ENCODE measurements at places on chromosomes 2 and 18. TPM values are rescaled to one million over a fixed set of nuclear protein-coding genes. Genes with fewer than 3 reads are reported as not detected.

DNA sequence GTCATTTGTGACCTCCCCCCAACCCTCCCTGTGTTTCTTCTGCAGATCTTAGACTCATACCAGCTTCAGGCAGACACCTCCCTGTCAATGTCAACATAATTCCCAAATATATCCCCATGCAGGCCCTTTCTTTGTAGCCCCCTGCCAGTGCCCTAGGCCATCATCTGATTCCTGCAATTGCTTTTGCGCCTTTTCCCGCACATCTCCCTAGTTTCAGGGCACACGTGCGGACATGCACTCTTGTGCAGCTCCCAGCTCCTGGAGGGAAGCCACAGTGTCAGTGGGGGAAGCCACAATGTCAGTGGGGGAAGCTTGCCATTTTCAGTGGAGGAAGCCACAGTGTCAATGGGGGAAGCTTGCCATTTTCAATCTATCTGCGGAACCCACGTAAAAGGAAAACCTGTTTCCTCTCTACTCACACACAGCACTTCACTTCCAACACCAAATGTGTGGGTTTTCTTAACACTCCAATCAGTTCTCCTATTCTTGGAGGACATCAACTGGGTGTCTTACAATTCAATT, 256.4 kb downstream of the ACKR3 start:
- no peaks in the 10 kb centered on the region for H3K36me3 ChIP-seq
- no peak for DNase-seq
- H3K27ac ChIP-seq: no peak overlapping the region
- no peaks in the 10 kb centered on the region for H3K4me1 ChIP-seq
- H3K27me3 ChIP-seq: no peaks in the 10 kb centered on the region
- H3K4me3 ChIP-seq: no peak overlapping the region

- DNase-seq: peak; percentile 55
- H3K27me3 ChIP-seq: no peaks in the 10 kb centered on the region
- H3K36me3 ChIP-seq: peaks cover 35% of the 10 kb centered on the region
- H3K4me1 ChIP-seq: no peaks in the 10 kb centered on the region
- H3K27ac ChIP-seq: no peak overlapping the region
These were observed 205.1 kb downstream of the TWIST2 start for GRCh38 chr2:239052798-239053665.

- no peaks in the 10 kb centered on the region for H3K27me3 ChIP-seq
- no peaks in the 10 kb centered on the region for H3K36me3 ChIP-seq
- peaks cover 49% of the 10 kb centered on the region for H3K4me1 ChIP-seq
These were observed 37.9 kb downstream of the GALNT1 start for GRCh38 chr18:35619464-35619863.

DNA sequence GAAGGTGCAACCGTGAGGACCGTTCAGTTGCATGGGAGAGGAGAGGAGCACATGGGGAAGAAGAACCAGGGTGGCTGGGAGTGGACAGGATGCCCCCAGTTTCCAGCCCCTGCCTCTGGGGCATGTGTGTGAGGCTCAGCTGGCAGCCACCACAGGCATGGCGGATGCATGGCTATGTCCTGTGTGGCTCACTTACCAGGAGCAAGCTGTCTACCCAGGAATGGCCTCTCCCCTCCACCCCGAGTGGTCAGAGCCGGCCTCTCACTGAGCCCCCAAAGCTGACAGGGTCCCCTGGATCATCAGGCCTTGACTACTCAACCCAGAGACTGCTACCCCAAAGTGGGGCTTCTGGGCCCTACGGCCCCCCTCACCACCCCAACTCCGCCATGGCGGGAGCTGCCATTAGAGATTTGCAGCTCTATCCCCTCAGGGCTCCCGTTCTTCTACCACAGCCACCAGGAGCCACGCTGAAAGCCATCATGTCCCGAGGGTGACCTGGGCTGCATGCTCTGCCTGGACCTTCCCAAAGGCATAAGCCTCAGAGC, 65.3 kb downstream of the RHOB start:
- no peak overlapping the region for H3K27ac ChIP-seq
- no peaks in the 10 kb centered on the region for H3K36me3 ChIP-seq
- no peak overlapping the region for H3K4me3 ChIP-seq

GRCh38 chr2:78992807-78993517, 32.5 kb upstream of the REG3G start:
- H3K4me3 ChIP-seq: peak overlapping the region; percentile 30
- H3K36me3 ChIP-seq: no peaks in the 10 kb centered on the region
- peaks cover 19% of the 10 kb centered on the region for H3K27me3 ChIP-seq
- H3K4me1 ChIP-seq: no peaks in the 10 kb centered on the region
- H3K27ac ChIP-seq: no peak overlapping the region
- no peak for DNase-seq

- no peaks in the 10 kb centered on the region for H3K27me3 ChIP-seq
- H3K27ac ChIP-seq: peak overlapping the region; percentile 91
- DNase-seq: no peak
- no peak overlapping the region for H3K4me3 ChIP-seq
These were observed 1.8 kb upstream of the XRCC5 start for GRCh38 chr2:216107320-216107719.

Gene OSR1
- 16.6 TPM for total RNA-seq

Gene RBKS
- 0.55 TPM for total RNA-seq

Gene ZSWIM2
- not detected for total RNA-seq
